ENCODE measurements at places on chromosomes 13 and 19. TPM values are rescaled to one million over a fixed set of nuclear protein-coding genes. Genes with fewer than 3 reads are reported as not detected.

DNA sequence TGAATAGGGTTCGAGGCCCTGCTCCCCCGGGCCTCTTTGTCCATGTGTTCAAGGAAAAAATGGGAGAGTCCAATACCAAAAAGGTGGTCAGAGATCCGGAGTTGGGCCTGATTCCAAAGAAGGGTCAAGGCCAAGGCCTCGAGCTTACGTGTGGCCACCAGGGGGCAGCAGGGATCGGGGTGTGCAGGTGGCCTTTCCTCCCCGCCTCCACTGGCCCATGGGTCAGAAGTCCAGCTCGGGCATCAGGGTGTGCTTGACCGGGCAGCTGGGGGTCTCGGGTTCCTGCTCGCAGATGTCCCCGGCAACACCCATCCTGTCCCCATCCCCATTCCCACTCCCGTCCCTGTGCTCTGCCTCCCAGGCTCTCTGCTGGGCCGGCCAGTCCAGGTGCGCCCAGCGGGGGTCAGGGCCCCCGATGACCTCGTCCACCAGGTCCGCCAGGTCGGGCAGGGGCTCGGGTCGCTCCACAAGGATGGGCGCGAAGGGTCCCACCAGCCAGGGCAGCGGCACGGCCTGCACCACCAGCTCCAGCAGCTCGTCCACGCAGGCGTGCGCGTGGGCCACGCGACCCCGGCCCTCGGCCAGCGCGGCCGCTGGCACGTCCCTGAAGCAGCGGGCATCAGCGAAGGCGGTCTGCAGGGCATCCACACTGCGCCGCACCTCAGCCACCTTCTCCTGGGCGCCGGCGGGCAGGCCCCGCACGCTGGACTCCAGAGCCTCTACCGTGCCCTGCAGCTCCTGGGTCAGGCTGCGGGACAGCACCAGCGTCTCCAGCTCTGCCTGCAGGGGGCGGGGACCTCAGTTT is 5.2 kb upstream of the PLIN4 start:
- DNase-seq = no peak

- DNase-seq = no peak
Measured at GRCh38 chr19:19570571-19570970, 32.5 kb downstream of the CILP2 start.

GRCh38 chr19:56971230-56971629 is 130.7 kb upstream of the PEG3 start:
- DNase-seq = no peak

GRCh38 chr13:97885641-97886040 is 67.8 kb upstream of the IPO5 start:
- no peak for DNase-seq

DNA sequence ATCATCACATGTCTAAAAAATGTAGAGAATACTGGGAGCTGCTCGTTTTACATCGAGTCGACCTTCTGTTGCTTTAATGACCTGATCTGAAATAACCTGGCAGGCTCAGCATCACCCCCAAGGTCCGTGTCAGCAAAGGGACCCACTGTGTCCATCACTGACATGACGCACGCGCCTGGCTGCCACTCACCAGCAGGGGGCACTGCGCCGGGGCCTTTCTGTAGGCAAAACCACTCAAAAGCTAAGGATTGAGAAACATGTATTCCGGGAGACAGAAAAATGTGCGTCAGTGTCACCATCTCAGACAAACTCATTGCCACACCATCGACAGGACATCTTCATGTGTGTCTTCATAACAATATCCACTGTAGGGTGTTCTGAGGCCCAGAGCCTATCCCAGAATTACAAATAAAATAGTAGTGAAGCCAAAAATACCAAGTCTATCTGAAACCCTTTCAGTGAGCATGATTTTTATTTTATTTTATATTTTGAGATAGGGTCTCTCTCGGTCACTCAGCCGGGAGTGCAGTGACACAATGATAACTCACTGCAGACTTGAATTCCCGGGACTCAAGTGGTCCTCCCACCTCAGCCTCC is 130.3 kb upstream of the LSM14A start:
- DNase-seq = no peak

GRCh38 chr19:35734273-35734672 is 8.0 kb downstream of the IGFLR1 start:
- DNase-seq = no peak

DNA sequence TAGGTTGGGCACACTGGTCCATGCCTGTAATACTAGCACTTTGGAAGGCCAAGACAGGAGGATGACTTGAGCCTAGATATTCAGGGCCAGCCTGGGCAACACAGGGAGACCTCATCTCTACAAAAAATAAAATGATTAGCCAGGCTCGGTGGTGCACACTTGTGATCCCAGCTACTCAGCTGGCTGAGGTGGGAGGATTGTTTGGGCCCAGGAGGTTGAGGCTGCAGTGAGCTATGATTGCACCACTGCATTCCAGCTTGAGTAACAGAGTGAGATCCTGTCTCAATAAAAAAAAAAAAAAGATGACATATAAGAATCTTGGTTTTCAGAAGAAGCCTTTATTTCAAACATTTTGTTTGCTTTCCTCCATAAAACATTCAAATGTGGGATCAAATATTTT is 178.0 kb downstream of the LIG4 start:
- no peak for DNase-seq

- no peak for DNase-seq
Measured at GRCh38 chr19:34244611-34245299, 9.6 kb upstream of the GARRE1 start.

DNA sequence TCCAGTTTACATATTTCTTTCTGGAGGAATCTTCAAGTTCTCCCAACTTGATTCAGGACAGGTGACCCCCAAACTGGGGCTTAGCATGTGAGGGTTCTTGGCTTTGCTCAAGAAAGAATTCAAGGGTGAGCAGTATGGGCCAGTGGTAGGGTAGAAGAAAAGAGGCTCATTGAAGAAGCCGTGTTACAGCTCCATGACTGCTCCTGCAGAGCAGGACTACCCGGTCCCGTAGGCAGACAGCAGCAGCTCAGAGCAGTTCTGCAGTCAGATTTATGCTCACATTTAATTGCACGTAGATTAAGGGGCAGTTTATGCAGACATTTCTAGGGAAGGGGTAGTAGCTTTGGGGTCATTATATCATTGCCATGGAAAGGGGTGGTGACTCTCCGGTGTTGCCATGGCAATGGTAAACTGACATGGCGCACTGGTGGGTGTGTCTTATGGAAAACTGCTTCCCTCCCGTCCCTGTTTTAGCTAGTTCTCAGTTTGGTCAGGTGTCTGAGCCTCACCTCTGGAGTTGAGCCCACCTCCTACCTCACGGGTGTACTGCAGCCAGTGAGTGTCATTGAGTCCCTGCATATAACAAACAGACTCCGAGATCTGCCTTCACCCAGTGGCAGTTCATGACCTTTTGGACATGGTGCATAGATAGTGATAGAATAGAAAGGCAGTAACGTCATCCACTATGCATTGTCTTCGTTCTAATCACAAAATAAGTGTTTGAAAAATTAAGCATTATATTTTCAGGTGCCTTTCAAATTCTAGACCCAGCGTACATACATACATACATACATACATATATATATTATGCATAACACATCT is 16.0 kb upstream of the ZNF792 start:
- no peak for DNase-seq

- no peak for DNase-seq
Measured at GRCh38 chr13:97505017-97505416, 71.0 kb downstream of the RAP2A start.

- no peak for DNase-seq
Measured at GRCh38 chr19:12932392-12933286, 872 bp downstream of the FARSA start.

GRCh38 chr13:37023871-37024270 is 23.3 kb downstream of the EXOSC8 start:
- DNase-seq = no peak

DNA sequence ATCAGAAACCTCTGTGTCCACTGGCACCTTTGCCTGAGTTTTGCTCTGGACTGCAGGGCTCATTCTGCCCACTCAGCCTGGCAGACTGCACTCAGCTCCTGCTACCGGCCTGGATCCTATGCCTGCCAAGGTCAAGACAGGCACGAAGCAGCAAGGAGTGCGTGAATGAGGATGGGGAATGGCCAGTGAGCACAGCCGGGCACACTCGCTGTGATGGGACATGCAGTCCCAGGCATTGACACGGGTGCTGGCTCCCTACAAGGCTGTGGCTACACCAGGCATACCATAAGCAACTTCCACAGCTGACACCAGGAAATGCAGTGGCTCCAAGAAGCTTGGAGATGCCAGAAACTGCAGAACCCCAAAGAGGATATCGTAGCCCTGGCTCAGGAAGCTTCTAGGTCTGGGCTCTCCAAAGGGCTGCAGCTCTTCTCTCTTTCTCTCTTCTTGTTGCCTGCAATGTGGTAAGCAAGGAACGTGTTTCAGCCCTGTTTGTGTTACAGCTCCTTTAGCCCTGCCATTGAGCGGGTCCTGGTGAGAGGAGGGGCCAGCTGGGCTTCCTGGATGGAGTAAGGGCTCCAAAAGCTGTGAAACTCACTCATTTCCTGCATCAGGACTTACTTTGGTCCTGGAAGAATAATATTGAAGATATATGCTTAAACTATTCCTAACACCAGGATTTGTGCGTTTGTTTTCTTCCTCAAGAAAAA is 832.6 kb upstream of the SLITRK5 start:
- DNase-seq = no peak

- no peak for DNase-seq
Measured at GRCh38 chr13:99677116-99677951, 176.1 kb downstream of the TM9SF2 start.

GRCh38 chr19:47058621-47059022 is 10.2 kb upstream of the TMEM160 start:
- DNase-seq = no peak

DNA sequence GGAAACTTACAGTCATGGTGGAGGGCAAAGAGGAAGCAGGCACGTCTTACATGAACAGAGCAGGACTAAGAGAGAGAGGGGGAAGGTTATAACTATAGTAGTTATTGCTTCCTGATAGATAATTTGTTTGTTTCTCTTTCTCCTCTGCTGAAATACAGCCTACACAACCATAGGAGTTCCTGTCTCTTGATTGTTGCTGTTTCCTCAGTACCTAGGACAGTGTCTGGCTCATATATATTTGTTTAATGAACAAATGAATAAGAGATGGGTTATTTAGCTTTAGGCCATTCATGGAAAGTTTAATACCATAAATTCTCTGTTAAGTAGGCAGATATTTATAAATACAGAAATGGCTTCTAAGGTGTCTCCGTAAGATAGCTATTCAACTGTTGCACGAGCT is 95.2 kb downstream of the PCCA start:
- DNase-seq = no peak

DNA sequence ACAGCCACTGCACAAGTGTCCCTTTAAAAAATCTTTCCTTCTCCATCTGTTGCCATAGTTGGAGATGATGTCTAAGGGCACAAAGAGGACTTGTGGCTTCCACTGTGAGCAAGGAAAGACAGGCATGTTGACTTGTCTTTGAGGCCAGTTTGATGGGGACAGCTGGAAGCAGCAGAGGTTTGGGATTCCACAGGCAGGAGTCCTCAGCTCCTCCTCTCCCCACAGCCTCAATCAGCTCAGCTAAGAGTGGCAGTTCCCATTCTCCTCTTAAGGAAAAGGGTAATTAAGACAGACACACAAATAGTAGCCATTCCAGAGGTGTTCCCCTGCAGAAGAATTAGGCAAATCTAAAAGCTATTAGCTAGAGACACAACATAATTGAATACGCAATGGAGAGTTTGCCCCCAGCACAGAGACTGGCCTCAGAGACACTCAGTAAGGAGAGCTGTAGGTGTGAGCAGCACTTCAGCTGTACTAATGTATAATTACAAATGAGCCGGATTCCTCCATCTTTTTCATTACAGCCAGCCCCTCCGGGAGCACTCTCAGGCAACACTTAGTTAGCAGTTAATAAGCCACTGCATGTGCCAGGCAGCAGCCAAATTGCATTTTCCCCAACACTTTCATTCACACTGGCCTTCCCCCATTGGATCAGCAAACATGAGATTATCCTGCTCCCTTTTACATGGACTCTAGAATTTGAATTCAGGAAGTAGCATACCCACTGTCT is 434.0 kb downstream of the FOXO1 start:
- no peak for DNase-seq

GRCh38 chr13:94967183-94968039 is 255.1 kb upstream of the SOX21 start:
- no peak for DNase-seq

DNA sequence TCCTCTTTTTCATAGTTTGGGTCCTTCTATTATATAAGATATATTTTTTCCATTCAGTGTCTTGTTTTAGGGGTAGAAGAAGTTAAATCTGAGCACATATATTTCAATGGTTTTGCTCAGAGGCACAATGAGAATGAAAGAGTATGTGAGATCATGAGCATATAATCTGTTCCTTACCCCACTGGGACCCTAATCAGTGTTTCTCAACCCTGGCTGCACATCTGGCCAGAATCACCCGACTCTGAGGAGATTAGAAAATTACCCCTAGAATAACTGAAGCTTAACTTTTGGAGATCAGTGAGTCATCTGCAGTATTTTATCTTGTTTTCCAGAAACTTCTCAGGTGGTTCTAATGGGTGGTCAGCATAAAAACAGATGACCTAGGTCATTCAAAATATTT is 782 bp downstream of the CYSLTR2 start:
- DNase-seq = no peak

DNA sequence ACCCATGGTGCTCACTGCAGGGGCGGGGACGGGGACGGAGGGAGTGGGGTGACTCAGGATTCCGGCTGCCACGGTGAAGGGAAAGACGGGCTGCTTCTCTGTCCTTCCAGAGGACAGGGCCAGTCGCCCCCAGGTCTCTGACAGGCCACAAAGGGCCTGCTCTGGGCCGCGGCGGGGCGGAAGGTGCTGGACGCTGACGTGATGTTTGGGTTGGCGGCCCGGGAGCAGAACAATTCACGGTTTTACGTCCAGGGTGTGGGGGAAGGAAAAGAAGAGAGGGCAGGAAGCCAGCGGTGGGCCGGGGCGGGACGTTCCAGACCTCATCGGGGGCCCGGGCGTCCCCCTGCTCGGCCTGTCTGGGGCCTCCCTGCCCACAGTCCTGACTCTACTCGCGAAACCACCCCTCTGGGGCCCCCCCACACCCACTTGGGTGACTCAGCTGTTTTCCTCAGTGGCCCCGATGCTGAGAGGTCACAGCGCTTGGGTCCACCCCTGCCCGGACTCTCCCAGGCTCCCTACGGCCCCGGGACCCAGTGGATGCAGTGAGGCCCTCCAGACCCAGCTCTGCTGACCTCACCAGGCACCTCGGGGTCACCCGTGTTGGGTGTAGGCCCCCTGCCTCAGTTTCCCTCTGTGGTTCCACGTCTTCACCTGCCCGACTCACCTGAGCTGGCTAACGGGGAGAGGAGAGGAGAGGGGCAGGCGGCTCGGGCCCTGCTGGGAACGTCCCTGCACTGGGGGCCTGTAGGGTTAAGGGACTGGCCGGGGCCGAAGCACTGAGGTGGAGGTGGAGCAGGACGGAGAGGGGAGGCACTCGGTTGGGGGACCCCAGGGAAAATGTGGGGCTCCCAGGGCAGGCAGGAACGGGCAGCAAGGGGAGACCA is 29.2 kb downstream of the PIP5K1C start:
- no peak for DNase-seq

Gene GARRE1
- polyA plus RNA-seq = 32.4 TPM

Gene ZNF571
- polyA plus RNA-seq = 11.2 TPM

Gene ASPDH
- polyA plus RNA-seq = 8.3 TPM

Gene APOC4
- polyA plus RNA-seq = not detected

Gene S1PR4
- 0.19 TPM for polyA plus RNA-seq

Gene ELSPBP1
- polyA plus RNA-seq = not detected

Gene CEACAM6
- 0.08 TPM for polyA plus RNA-seq

Gene BST2
- polyA plus RNA-seq = 151 TPM

Gene ZNF616
- polyA plus RNA-seq = 21.3 TPM

Gene NBEA
- polyA plus RNA-seq = 21.6 TPM

Gene FGF9
- 16.3 TPM for polyA plus RNA-seq

Gene ZNF211
- 40.3 TPM for polyA plus RNA-seq
